ENCODE measurements at places on chromosomes 6 and 20.

DNA sequence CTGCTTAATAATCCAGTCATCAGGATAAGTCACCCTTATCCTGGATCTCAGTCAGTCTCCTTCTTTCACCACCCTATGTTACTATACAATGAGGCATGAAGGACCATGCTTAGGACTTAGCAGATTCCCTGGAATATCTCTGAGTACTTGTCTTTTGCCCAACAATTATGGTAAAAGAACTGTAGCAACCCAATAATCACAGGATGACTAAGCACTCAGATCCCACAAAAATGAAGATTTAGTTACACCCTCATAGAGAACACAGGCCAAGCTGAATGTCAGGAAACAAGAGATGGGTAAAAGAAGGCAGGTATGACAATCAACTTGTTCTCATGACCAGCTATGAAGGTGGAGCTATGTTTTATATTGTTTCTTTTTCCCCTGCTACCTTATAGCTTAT, 91.4 kb downstream of the EDN1 start:
- DNase-seq, result no peak

DNA sequence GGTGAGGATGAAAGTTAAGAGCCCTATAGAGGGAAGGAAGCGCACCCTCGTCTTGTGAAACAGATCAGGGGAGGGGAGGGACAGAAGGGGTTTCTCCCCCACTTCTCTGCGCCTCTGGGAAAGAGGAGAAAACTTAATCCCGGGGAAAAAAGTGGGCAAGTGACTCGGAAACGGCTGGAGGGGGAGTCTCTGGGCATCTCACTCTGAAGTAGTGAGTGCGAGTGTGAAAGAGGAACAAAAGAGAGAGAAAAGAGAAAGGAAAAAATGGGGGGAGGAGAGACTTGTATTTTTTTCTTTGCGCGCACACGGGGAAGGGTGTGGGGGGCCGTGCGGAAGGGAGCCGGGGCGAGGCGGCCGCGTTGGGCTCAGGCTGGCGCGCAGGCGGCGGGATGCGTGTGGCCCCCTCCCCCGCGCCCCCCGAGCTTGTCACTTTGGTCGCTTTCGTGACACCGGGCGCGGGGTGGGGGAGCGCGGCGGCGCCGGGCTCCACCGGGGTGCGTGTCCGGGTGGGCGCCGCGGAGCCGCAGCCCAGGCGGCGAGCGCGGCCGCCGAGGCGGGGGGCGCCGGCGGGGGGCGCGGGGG, 454 bp downstream of the L3MBTL3 start:
- DNase-seq, result peak; percentile 28

- DNase-seq, result no peak
Measured at GRCh38 chr6:111615916-111616612, 10.4 kb upstream of the TRAF3IP2 start.

DNA sequence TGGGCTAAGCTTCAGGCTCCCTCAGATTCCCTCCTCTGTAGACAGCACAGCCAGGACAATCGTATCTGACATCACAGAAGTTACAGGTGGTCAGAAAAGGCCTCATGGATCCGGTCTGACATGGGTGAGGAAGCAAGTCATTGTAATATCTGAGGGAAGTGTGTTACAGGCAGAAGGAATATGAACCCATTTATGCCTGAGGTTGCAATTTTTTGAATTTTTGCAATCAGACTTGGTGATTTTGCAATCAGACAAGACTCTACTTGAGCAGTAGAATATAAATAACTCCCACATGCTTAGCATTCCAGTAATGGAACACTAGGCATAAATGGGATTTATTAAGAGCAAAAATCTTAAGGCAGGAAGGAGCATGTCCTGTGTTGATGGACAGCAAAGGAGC, 52.1 kb downstream of the CBLN4 start:
- no peak for DNase-seq

- no peak for DNase-seq
Measured at GRCh38 chr20:20321134-20321533, 46.8 kb upstream of the INSM1 start.

- DNase-seq, result no peak
Measured at GRCh38 chr20:4299773-4300172, 284.4 kb upstream of the RNF24 start.

GRCh38 chr6:108071736-108072276, 2.7 kb downstream of the OSTM1 start:
- DNase-seq, result no peak

GRCh38 chr6:25462235-25462897, 183.2 kb downstream of the CARMIL1 start:
- DNase-seq, result no peak

GRCh38 chr6:1832844-1833787, 223.4 kb downstream of the FOXC1 start:
- no peak for DNase-seq

GRCh38 chr6:39865011-39865888, 69.0 kb downstream of the MOCS1 start:
- peak; percentile 10 for DNase-seq

DNA sequence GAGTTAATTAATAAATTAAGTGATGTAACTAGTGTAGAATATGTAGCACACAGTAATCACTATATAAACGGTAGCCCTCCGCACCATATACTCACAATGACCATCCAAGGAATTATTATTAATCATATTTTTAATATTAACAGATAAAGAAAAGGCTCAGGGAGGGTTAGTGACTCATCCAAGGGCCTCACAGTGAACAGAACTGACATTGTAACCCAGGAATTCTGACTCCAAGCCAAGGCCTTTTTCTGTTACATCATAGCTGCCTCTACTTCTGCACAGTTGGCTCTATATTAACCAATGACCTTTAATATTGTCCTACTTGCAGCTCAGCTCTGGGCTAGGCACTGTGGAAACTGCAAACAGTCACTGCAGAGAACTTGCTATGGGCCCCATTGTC, 117.5 kb upstream of the SIRPG start:
- DNase-seq, result no peak

DNA sequence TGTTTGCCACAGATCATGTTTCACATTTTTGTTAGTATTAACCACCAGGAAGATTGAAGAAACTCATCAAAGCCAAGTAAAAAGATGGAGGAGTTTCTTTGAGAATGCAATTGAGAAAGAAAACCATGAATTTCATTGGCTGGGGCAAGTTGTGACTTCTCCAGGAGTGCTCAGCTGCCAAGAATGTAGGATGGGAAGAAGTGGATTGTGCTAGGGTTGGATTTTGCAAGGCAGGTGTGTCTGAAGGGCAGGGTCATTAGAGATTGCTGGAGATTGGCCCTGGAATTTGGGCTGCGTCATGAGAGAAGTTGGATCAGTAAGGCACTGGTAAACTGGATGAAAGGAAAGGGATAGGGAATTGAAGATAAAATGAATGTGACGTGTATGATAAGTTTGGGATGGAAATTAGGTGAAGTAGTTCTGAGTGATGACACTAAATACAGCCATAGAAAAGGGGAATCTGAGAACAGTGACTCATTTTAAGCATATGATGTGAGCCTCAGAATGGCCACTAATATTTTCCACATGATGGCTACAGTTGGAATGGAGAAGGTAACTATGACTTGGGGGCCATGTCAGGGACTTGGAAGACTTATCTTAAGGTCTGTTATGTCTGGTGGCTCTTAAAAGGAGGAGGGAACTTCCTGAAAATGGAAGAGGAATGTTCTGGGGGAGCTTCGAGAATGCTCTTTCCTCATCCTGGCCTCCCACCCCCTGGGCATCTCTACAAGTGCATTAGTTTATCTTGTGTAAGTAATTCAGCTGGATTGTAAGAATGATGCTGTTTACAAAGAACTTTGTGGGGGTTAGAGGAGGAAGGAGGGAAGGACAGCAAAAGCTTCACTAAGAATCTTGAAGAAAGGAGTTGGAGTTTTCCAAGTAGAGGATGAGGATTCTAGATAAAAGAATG, 27.8 kb upstream of the ERVFRD-1 start:
- no peak for DNase-seq

- no peak for DNase-seq
Measured at GRCh38 chr6:150377211-150377781, 8.5 kb downstream of the IYD start.

- no peak for DNase-seq
Measured at GRCh38 chr6:137727216-137727765, 139.8 kb upstream of the TNFAIP3 start.

DNA sequence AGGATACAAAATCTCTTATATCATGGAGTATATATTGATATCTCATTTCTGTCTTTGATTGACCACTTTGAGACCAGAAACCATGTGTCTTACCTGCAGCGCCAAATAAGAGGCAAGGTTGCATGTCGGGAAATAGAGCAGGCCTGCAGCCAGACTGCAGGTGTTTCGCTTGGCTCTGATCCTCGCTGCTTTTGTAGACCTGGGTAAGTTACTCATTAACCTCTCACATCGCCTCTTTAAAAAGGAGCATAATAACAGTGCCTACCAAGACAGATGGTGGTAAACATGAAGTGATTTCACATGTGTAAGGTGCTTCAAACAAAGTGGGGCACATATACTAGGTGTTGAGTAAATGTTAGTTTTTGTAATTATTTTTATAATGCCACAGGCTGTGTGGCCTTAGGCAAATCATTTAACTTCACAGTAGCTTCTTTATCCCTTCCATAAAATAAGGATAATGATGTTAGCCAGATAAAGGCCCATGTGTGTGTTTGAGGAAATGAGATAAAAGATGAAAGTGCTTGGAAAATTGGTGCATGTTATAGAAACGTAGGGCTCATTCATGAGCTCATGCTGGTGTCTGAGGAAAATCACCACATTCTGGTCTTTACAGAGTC, 248.8 kb upstream of the MAP3K7 start:
- no peak for DNase-seq

DNA sequence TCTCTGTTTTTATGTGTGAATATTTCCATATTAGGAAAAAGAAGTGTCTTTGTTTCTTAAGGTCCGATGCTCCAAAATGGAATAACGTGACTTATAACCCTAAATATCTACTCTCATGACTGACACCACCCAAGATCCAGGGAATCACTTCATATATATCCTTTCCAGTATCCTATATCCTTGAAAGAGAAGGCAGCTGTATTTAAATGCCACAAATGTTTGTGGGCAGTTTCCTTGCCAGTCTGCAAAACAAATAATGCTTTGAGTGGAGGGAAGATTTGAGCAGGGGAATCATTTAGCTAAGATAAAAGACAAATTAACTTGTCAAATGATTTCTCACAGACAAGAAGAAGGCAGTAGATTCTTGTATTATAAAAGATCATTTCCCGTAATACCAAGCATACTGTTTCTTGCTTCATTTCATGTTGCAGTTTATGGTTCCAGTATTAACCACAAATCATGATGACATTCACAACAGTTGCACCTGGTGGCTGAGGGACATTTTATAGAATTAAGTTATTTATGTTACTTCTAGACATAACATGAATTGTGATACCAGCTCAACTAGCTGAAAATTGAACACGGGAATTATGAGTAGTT, 30.0 kb upstream of the FABP7 start:
- DNase-seq, result no peak

GRCh38 chr6:107267634-107268033, 152.3 kb upstream of the BEND3 start:
- no peak for DNase-seq

DNA sequence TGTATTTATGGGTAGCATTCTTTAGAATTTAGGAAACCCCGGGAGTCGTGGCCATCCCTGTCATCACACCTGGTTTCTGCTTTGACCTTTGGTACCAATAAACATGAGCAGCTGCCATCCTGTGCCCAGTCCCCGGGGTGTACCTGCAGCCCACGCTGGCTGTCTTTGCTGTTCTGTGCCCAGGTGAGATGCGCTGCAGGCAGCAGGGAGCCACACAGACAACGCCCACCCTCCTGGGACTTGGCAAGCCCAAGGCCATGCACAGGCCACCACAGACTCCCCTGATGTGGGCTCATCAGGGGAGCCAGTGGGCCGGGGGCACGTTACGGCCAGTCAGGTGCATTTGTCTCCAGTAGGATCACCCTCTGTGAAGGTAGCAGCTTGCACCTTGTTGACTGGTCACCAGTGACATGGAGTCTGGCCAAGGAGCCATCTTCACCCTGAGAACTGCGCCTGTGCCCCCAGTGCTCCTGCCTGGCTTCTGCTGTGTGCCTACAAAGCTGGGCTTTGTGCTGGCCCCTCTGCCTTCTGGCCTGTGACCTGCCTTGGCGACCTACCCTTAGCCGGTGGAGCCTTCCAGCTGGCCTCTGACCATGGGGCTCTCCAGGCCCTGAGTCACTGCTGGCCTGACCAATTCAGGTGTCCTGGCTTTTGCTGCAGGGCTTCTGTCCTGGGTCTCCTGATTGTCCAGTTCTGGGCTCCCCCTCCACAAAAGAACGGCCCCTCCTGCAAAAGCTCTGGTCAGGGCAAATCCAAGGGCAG, 14.2 kb upstream of the UNC93A start:
- DNase-seq, result no peak

- no peak for DNase-seq
Measured at GRCh38 chr20:60255415-60255814, 297.2 kb downstream of the CDH26 start.

GRCh38 chr20:63016514-63017075, 9.8 kb upstream of the BHLHE23 start:
- no peak for DNase-seq

- DNase-seq, result no peak
Measured at GRCh38 chr6:86949771-86950170, 12.4 kb downstream of the HTR1E start.

DNA sequence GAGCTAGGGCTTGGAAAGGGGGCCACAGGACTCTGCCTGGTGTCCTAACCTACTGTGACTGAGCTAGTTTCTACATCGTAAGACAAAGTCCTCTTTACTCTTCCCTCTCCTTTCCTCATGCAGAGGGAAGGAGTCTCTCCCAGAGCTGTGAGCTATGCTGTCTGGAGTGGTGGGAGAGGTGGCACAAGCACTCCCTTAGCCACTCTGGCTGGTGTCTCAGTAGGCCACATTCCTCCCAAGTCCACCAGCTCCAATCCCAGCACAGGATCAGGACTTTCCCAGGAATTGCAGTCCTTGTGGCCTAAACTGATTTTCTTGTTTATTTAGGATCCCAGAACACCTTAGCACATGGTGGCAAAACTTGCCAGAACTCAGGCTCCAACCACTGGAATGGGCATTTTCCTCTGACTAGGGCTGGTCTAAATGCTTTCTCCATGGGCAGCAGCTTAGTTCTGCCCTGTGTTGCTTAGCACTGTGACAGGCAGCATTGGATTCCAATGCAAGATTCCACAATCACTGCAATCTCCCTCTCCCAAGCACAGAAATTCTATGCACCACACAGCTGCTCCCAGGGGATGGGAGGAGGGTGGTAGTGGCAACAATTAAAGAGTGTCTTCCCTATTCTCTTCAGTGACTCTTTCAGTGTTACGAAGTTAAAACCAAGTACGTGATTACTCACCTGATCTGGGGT, 733.3 kb downstream of the HACE1 start:
- DNase-seq, result no peak

GRCh38 chr6:161833099-161833860, 559.4 kb upstream of the AGPAT4 start:
- DNase-seq, result no peak

DNA sequence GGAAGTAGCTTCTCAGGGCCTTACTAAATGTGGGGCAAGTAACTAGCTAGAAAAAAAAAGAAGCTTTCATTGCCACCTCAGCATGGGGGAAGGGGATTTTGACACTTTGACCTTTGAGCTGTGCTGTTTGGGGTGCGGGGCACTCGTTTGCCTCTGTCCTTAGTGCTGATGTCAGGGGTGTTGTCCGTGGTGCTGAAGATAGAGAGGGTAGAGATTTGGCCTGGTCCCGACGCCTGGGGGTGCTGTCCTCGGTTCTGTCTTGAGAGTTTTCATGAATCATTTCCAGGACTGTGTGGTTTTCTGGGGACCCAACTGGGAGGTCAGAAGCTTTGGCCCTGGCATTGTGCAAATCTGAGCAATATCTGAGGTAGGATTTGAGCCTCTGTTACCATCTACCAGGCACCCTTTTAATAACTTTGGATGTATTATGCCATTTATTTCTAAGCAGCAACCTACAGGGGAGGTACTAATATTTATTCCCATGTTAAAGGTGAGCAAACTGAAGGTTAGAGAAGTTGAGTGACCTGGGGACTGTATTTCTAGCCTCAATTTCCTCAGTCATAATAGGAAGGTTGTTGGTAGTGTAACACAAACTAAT, 78.0 kb downstream of the DLGAP4 start:
- DNase-seq, result no peak

All from activated naive CD4-positive, alpha-beta T cell (primary cell).